ENCODE measurements at places on chromosomes 5 and 9. TPM values are rescaled to one million over a fixed set of nuclear protein-coding genes. Genes with fewer than 3 reads are reported as not detected.

DNA sequence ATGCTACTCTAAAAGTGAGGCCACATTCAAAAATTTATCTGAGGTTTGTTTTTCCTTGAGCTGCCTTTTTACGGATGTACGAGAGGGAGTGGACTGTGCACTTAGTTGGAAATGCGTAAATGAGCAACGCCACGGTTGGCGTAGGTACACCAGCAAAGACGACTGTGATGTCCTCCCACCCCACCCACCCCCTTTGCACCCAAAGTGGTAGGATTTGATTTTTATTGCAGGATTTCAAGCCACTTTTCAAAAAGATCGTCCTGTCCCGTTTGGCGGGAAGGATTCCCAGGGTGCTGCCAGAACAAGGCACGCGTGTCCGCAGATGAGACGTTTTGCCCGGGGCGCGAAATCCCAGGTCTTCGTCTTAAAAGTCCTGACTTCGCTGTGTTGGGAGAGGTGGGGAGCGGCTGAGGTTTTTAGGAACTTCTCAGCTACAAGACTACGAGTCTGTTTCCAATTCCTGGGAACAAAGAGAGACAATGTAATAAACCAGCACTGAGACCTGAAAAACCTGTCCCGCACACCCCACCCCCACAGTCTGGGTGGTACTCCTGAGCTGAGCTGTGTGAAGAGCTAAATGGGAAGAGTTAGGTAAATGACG lies 1.0 kb upstream of the TLE1 start:
- peak; percentile 53 for DNase-seq

- DNase-seq = no peak
Observed at GRCh38 chr5:143730112-143730801, 81.7 kb upstream of the HMHB1 start.

- DNase-seq = no peak
Observed at GRCh38 chr5:172768098-172768572, 2.9 kb downstream of the DUSP1 start.

DNA sequence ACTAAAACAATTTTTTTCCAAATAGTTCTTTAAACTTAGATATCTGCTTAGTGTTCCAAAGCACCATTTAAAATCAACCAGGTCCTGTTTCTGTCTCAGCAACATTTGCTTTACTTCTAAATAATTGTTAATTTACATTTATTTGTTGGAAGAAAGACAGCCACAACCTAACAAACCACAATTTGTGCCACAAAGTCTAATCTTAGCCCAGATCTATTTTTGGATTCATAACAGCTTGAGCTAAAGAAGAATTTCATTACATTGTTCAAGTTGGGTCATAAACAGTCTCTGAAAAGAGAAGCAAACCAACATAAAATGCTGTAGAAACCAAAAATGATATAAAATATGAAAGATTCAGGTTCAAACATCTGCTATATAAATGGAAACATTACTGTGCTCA lies 24.4 kb downstream of the MLLT3 start:
- no peak for DNase-seq

TIMD4 gene
- 5.8 TPM for total RNA-seq

KCNIP1 gene
- not detected for total RNA-seq

DNA sequence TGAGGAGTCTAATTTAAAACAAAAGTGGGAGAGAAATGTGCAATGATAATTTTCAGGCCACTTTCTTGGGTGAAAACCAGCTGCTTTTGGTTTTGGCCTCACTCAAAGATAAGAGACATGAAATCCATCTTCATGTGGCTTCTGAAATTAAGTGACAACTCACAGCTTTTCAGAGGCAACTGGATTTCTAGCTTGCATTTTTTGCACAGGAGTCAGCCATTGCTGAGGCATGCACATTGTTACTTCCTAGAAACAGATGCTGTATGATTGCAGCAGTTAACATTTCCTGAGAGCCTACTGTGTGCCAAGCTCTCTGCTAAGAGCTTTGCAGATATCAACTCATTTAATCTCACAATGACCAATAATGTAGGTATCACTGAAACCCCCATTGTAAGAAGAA lies 562.6 kb downstream of the NR2F1-AS1 start:
- DNase-seq = no peak

DNA sequence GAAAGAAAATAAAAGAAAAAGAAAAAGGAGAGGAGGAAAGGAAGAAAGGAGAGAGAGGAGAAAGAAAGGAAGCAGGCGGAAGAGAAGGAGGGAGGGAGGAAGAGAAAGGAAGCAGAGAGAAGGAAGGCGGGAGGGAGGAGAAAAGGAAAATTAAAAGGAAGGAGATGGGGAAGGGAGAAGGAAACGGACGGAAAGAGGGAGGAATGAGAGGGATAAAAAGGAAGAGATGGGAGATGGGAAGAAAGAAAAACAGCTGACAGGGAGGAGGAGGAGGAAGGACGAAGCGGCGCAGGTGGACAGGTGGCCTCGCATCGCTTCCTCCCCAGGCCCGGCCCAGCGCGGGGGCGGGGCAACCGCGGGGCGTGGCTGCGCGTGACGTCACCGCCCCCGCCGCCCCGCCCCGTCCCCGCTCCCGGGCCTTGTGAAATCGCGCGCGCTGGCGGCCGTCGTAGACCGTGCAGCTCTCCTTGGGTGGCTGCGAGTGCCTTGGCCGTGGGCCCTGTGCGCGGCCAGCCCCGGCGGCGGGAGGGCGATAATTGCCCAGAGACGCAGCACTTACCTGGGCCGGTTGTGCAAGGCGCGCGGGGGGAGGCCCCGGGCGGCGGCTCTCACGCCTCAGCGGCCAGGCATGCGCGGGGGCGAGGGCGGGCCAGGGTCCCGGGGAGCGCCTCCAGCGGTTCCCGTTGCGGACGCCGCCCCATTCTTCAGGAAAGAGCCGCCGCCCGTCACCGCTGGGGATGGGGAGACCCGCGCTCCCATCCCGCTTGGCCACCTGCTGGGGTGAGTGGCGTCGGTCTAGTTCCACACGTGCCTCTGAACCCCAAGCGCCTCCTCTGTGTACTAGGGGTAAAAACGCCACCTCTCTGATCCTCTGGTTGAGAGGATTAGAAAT lies 49.6 kb upstream of the FOXE1 start:
- DNase-seq = peak; percentile 90

- no peak for DNase-seq
Observed at GRCh38 chr9:16867576-16868311, 2.7 kb downstream of the BNC2 start.

DNA sequence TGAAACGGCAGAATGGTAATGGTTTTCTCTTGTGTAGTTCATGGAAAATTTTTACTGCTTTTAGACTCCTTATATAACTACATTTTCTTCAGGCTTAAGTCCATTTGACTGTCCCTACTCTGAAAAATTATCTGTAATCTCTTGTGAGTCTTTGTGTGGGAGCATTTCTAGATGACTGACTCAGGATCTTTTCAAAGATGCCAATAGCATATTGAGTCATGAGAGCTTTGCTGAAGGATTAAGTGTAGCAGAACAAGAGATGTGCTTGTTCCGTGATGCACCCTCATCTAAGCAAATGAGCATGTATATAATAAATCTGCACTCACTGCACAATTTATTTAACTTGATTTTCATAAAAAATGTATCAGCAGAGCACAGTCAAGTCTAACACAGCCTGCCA lies 298.7 kb upstream of the CDH6 start:
- no peak for DNase-seq

- no peak for DNase-seq
Observed at GRCh38 chr5:105475401-105475800, 1912.8 kb upstream of the NUDT12 start.

- DNase-seq = no peak
Observed at GRCh38 chr5:145245354-145245753, 589.8 kb downstream of the PRELID2 start.

DNA sequence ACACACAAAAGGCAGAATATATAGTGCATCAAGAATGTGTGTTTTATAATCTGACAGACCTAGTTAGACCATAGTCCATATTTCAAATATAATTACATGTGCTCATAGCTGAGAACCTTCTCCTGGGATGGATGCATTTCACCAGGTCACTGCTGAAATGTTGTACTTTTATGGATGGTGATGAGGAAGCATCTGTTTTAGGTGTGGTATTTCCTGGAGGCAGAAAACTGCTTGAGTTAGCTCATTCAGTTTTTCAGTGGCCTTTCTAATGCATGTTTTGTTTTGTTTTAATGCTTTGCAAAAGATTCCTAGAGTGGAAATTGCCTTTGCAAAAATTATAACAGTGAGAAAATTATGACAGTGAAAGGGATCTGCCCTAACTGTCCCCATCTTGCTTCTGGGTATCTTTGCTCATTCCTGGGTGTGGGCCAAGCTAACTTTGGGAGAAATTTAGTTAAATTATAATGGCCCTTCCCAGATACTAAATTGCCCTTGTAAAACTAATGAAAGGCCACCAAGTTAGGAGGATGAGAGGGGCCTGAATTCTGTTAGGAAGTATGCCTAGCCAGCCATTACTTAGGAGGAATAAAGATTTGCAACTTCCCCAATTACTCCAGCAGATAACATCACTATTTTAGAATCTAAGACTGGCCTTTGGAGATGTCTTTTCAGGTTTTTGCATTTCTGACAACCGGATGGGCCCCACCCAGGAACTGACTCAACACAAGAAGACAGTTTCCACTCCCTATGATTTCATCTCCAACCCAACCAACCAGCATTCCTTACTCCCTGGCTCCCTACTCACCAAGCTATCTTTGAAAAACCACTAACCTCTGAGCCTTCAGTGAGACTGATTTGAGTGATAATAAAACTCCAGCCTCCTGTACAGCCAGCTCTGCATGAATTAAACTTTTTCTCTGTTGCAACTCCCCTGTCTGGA lies 7.0 kb upstream of the IL12B start:
- DNase-seq = no peak

All from left lobe of liver (tissue), 2 donors.